ENCODE measurements at places on chromosomes 3 and 15. TPM values are rescaled to one million over a fixed set of nuclear protein-coding genes. Genes with fewer than 3 reads are reported as not detected.

DNA sequence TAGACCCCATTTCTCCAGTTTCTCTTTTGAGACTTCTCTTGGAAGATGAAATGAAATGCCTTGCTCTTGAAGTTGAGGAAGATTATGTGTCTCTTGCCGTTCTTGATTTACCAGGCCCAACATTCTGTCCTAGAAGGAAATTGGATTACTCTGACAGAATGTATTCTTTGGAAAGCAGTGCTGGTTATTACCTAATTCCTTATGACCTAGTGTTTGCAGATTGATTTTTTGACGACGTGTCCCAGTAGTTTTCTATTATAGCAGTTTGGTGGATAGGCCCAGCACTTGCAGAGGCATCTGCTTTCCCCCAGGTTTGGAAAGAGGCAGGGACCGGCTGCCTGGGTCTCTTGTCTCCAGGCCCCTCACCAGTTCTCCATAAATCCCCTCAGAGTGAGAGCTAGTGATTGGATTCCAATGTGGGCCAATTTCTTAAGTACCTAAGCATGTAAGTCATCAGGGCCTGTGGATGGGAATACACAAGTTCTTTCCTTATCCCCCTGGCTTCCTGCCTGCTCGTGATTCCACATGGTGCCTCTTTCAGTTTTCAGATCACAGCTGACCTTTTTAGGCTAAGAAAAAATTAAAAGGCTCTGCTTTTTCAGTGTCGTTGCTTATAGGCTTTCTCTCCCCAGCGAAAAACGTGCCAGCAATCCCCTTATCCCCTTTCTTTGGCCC, 50.2 kb downstream of the EPHB3 start:
- no peak for DNase-seq

- no peak for DNase-seq
These were observed 9.0 kb downstream of the MAPKBP1 start for GRCh38 chr15:41783296-41783695.

GRCh38 chr3:48460517-48460902, 14.0 kb downstream of the ATRIP start:
- no peak for DNase-seq

The GRIP2 gene
- total RNA-seq = not detected

The ROPN1 gene
- total RNA-seq = not detected
